ENCODE measurements at places on chromosomes 1 and 21.
A peak's percentile ranks its signal among the peaks of the same experiment; 100 is the strongest.

GRCh38 chr1:207847116-207847515, 63.8 kb downstream of the CD34 start:
- DNase-seq = peak; percentile 63

DNA sequence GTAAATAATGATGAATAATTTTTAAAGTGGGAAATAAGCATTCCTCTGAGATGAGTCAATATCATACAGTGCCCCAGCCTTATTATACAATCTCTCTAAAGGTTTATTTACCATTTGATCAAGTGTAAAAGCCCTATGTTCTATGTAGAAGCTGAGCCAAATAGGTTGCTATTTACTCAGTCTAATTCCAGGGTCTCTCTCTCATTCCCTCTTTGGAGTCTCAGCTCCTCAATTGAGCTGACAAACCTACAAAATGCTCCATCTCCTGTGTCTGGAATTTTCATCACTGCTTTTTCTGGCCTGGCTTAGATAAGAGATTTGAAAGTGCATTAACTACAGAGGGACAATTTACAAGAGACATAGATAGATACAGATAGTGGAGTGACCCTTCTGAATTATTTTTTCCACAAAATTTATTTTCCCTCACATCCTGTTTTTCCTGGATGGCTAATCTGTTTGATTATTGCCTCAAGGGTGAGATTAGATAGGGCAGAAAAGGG, 24.8 kb upstream of the USH2A start:
- no peak for DNase-seq

- no peak for DNase-seq
Observed at GRCh38 chr1:93317207-93317606, 28.5 kb upstream of the DR1 start.

DNA sequence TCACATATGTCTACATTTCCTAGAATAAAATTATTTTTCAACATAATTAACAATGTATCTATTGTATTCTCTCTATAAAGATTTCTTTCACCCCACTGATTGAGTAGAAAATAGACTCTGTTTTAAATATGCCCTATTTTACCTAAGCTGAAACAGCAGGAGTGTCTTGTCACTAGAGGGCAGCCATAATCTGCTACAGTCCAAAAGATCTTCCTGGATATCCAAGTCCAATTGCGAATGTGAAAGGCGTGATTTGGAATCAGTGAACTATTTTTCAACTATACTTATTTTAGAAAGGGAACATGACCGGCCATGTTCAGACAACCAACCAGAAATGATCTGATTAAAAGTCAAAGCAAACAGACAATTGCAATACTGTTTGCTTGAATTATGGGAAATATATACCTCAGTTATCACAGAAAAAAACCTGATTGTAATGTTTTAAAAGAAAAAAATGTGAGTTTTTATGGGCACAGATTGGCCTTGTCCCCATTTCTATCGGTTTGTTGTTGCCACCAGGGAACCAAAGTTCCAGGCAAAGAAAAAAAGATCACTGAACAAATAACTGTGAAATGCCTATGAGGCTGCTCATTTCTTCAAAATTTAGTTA, 1211.0 kb upstream of the ADGRL4 start:
- DNase-seq = peak; percentile 4

DNA sequence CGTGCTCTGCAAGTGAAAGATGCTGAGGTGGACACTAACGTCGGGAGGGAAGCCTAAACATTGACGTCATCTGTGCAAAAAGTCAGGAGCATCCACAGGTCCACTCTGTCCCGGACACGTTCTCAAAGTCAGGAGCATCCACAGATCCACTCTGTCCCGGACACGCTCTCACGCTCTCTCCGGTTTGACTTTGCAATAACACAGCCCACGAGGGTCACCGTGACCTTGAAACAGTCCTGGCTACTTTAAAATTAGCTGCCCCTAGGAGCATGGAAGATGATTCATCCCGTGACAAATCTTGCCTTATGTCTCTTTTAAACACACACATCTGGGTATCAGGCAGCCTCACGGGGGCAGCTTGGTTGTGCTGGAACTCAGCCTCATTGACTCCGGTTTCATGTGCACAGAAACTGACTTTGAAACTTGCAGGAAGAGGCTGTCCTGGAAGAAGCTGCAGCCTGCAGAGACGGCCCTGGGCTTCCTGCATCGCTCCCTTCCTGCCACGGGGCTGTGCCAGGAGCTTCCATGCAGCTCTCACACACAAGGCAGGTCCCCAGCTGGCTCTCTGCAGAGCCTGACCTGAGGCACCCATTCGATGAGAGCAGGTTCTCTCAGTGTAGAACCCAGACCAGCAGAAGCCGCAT, 18.1 kb upstream of the COL18A1 start:
- peak; percentile 94 for DNase-seq

DNA sequence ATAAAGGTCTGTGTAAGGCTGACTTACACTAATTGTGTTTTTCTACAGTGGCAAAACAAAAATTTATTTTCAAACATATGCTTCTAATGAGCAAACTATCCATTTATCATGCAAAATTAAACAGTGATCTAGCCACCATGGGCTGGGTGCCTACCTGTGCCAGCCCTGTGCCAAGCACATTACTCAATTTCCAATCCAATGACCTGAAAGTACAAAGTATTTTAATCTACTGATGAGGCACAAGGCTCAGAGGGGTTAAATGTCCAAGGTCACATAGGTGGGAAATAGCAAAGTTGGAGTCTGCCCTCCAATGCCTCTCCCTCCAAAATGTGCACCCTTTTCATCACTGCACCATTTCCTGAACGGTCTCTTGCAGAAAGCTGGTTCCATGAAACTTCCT, 279.1 kb upstream of the FMN2 start:
- DNase-seq = no peak

GRCh38 chr1:28010969-28011368, 51.2 kb downstream of the XKR8 start:
- DNase-seq = no peak

DNA sequence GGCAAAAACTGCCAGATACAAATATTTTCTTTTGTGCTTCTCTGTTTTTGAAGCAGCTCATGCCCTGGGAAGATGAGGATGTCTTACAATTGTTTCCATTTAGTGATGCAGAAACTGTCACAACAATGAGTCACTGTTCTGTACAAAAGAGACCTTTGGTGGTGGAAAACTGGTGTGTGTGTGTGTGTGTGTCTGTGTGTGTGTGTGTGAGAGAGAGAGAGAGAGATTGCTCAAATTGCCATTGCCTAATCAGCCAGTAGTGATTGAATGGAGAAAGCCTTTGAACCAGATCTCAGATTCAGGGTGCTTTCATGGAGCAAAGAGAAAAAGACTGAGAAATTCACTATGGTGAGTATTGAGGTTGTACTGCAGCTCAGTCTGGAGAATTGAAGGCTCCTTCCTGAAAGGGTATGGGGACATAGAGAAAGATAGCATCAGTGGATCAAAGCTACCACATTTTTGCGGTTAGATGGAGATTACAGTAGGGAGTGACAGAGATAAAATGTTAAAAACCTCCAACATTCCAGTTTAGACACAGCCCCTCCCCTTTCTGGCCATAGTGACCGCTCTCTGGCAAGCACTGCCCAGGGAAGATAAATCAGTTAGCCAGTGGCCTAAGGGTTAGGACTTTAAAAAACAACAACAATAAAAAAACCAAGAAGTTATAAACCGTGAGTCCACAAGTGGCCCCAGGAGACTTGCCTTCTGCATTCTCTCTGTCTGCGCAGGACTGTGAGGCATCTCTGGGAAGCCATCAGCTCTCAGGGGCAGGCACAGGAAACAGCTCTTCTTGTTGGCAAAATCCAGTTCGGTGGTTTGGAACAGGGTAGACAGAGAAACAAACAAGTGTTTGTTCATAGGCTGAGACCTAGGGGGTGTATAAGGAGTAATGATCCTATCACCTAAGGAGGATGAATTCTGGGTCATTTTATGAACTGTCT, 406.5 kb downstream of the DUSP10 start:
- DNase-seq = peak; percentile 34

DNA sequence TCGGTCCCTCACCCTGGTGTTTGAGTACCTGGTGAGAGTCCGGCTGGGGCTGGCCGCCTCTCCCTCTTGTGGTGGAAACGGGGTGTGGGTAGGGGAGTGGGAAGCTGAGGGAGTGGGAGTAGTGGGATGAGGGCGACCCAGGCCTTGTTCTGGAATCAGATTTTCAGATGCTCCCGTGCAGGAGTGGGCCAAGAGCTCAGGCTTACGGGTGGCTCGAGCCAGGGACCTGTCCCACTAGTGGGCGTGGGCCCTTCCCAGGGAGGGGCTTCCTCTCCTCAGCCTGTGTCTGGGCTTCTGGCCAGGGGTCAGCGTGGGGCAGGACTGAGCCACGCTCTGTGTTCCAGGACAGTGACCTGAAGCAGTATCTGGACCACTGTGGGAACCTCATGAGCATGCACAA, 22.0 kb downstream of the CDK18 start:
- no peak for DNase-seq

- no peak for DNase-seq
Observed at GRCh38 chr21:24224422-24224821, 1382.9 kb downstream of the MRPL39 start.

- no peak for DNase-seq
Observed at GRCh38 chr1:236812334-236813030, 17.4 kb downstream of the MTR start.

GRCh38 chr1:24118410-24119242, 6.7 kb upstream of the MYOM3 start:
- no peak for DNase-seq

- DNase-seq = no peak
Observed at GRCh38 chr1:224198572-224198971, 15.5 kb downstream of the DEGS1 start.

DNA sequence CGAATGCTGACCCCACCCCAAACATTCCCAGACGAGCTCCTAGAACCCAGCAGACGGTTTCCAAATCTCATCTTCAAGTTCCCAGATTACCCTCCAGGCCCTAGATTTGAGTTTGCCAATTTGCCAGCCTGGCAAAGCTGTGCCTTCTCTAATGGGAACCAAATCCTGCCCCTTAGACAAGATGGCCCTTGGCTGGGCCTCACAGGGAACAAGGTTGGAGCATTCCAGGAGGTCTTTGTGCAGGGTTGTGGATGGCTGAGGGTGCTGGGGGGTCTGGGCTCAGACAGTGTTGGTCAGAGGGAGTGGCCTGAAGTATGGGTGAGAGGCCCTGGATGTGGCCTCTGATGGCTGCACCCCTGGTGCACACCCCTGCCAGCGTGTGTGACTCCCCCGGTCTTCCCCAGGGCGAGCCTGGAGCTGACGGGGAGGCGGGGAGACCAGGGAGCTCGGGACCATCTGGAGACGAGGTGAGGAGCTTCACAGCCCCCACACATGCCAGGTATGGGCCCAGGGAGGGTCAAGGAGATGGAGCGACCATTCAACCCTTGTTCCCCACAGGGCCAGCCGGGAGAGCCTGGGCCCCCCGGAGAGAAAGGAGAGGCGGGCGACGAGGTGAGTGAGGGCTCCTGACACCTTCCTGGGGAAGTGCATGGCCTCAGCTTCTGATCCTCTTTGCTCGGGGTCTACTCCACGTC, 10.2 kb downstream of the COL6A1 start:
- DNase-seq = no peak

DNA sequence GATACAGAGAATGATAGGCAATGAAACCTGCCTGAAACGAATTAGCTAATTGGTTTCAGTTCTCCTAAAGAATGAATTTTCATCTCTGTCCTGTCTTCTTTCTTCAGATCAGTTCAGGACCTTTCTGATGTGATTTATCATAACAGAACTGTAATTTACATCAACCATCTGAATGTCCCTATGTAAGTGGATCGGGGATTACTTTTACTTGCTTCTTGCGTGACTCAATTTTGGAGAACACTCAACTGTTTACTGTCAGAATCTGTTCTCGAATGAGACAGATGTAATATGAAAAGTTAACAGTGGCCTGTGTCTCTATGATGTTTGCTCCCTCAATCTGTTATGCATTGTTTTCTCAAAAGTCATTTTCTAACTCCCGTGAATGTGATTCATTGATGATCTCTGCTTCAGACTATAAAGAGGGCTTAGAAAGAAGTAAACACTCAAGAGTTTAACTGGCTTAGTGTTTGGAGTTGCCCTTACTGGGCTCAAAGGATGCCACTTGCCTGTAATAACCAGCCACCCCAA, 111.0 kb downstream of the GABPA start:
- DNase-seq = no peak

- no peak for DNase-seq
Observed at GRCh38 chr1:109785446-109786111, 21.9 kb upstream of the EPS8L3 start.

DNA sequence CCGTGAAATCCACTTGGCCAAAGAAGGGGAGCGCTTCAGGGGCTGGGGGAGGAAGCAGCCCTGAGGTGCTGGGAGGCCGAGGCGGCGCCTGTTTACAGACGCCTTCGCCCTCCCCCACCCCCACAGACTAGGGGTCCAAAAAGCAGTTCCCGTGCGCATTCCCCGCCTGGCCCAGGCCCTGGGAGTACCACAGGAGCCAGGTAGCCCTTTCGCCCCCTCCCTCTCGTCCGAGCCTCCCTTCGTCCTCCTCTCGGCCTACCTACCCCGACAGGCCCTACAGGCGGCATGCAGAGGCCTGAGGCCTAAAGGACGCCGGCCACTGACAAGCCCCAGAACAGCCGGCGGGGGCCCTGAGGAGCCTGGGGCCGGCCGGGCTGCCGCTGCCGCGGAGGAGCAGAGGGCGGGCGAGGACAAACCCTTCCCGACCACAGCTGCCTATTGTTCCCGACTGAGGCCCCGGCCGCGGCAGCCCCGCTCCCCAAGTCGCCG, 522 bp downstream of the RC3H1 start:
- DNase-seq = peak; percentile 43

- no peak for DNase-seq
Observed at GRCh38 chr1:117371441-117372151, 4.3 kb downstream of the MAN1A2 start.

GRCh38 chr1:115630342-115630741, 11.4 kb upstream of the VANGL1 start:
- no peak for DNase-seq

DNA sequence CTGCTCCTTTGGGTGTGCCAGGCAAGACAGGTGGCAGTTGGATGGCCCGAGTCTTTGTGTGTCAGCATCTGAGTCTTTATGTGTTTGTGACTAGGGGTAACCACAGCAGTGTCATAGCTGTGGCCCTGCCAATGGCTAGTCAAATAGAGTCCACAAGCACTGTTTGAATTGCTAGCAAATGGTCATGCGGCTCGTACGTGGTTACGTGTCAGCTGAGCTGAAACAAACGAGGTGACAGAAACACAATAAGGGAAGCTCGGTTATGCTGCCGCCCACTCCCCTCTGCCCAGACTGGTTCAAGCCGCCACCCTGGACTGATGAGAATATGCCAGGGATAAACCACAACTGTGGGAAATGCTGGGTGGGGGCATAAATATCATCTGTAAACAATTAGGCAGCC, 174.3 kb upstream of the LMO4 start:
- no peak for DNase-seq

DNA sequence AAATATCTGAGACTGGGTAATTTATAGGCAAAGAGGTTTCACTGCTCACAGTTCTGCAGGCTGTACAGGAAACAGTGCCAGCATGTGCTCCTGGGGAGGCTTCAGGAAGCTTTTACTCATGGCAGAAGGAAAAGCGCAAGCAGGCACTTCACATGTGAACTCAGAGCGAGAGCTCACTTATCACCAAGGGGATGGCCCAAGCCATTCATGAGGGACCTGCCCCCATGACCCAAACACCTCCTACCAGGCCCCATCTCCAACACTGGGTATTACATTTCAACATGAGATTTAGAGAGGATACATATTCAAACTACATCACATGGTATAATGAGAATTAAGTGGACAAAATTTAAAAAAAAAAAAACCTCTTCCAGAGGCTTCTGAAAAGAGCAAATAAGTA, 13.7 kb downstream of the WASF2 start:
- DNase-seq = no peak

- no peak for DNase-seq
Observed at GRCh38 chr1:212326541-212326940, 41.3 kb downstream of the PPP2R5A start.

- DNase-seq = no peak
Observed at GRCh38 chr1:241611063-241611462, 29.1 kb downstream of the CHML start.

Data from hepatic stellate cell (primary cell).